Renal cortical epithelial cell (primary cell): ENCODE measurements at places on chromosomes 7 and 10.

DNA sequence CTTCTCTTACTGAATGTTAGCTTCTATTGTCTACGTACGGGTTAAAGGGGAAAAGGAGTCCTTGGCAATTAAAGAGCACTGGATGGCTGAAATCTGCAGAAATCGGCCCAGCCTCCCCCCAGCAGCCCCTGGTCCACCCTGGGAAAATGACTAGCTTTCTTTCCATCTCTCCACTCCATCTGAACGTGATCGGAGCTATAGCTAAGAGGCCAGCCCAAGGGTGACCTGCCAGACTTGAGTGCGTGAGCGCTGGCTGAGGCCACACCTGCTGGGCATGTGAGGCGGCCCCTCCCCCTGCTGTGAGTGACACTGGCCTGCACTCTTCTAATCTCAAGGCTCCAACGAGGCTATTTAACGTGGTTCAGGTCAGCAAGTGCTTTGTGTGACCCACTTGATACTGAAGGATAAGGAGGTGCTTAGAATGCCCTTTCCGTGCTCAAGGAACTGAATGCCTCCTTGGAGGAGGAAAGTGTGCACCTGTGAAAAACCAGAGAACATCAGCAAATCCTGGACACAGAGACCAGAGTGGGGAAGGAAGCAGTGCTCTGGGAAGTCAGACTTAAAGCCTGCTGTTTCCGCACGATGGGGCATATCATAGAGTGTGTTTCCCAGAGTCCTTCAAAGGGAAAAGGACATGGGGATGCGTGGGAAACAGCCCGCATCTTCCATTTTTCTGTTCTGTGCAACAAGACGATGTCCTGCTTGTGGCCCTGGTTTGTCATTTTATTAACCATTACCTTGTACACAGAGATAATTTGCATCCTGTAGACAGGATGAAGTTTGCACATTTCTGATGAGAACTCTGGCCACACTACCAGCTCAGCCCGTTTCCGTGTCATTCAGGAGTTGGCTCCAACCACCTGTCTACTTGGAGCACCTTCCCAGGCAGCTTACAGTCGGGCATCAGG is 12.5 kb upstream of the MNX1 start:
- no peak for DNase-seq

DNA sequence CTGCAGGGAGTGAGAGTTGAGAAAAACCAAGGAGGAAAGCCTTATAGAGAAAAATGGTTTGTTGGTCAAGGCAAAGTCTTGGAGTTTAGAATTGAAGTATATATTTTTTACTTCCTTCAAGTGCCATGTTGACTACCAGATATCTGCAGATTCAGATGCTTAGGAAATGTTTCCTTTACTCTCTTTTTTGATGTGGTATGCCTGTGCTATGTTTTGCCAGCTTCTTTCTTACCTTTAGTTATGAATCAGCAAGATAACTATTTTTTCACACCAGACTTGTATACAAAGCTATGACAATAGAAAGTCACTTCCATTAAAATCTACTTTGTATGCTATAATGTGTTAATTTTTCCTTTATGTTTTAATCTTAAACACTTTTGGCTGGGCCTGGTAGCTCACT is 3.6 kb downstream of the R3HCC1L start:
- DNase-seq, result no peak

GRCh38 chr7:138478499-138478908 is 18.4 kb downstream of the TRIM24 start:
- peak; percentile 34 for DNase-seq

- DNase-seq, result peak; percentile 95
Measured at GRCh38 chr10:34526758-34527730, 288.1 kb downstream of the PARD3 start.

GRCh38 chr10:132551808-132552130 is 14.2 kb downstream of the INPP5A start:
- DNase-seq, result no peak

DNA sequence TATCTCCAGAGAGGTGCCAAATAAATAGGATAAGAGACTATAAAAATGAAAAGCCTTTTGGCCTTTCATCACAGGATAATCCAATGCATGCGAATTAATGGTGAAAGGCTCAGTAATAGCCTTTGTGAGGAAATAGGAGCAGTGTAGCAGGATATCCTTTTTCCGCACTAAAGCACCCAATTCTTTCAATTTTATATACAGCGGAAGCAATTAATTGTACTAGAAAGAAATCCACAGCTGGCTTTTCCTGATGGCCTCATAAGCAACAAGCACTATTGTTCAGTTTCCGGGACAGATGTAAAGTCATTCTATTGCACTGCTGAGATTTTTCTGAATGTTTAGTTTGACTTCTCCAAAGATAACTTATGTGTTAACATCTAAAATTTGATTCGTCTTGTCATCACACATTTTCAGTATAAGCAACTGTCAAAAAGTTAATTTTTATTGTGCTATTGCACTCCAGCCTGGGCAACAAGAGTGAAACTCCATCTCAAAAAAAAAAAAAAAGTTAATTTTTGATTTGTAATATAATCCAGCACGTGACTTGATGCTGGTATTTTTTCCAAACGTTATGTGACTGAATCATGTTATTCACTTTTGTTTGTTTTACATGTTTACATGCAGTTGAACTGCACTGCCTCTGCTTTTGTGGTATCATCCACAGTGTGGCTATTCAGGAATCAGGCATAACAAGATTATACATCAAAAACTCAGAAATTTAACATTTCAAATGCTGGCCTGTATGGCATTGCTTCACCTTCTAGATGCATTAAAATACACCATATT is 8.4 kb upstream of the BMPR1A start:
- DNase-seq, result no peak

- no peak for DNase-seq
Measured at GRCh38 chr10:95304463-95304862, 13.7 kb upstream of the PDLIM1 start.
